ENCODE measurements at places on chromosomes 6 and 20.
A peak's percentile ranks its signal among the peaks of the same experiment; 100 is the strongest.

GRCh38 chr20:43812216-43812615 lies 85.4 kb upstream of the GTSF1L start:
- no peak for DNase-seq

- DNase-seq = no peak
These were observed 42.5 kb upstream of the TGM3 start for GRCh38 chr20:2253256-2253655.

GRCh38 chr20:7989379-7989778 lies 30.2 kb downstream of the TMX4 start:
- no peak for DNase-seq

- peak; percentile 54 for DNase-seq
These were observed 17.6 kb upstream of the TM9SF4 start for GRCh38 chr20:32091888-32092346.

DNA sequence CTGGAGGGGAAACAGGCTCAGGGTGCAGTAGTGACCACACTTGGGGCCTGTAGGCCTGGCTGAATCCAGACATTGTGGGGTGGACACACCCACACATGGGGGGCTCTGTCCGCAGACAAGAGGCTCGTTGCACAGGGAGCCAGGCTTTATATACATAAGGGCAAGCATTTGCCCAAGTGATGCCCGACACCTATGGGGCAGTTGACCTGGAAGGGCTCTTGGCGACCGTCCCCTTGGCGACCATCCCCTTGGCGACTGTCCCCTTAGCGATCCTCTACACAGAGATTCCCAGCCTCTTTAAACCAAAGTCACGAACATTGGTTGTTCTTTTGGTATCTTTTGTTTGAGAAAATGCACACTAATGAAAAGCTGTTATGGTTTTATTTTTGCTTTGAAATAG lies 2.7 kb downstream of the TOX2 start:
- DNase-seq = no peak

DNA sequence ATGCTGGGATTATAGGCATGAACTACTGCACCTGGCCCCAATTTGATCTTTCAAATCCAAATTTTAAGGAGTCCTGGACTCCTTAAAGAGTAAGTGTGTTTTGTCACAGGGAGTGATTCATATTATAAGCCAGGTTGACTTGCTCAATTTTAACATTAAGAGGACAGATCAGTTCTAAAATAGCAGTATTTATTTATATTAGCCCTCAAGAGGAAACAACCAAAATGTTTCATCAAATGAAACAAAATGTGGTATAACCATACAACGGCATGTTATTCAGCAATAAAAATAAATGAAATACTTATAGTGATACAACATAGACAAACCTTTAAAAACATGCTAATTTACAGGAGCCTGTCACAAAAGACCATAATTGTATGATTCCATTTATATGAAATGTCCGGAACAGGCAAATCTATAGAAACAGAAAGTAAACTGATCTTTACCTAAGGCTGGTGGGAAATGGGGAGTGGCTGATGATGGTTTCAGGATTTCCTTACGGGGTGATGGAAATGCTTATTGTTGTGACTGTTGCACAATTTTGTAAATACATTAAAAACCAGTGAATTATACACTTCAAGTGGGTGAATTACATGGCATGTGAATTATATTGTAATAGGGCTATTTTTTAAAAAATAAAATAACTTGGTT lies 637.4 kb downstream of the MMUT start:
- DNase-seq = no peak

- no peak for DNase-seq
These were observed 649 bp upstream of the LRRC73 start for GRCh38 chr6:43510827-43511163.

GRCh38 chr6:30380464-30380863 lies 35.5 kb downstream of the RPP21 start:
- no peak for DNase-seq

GRCh38 chr20:37475252-37475651 lies 45.8 kb upstream of the NNAT start:
- DNase-seq = no peak

DNA sequence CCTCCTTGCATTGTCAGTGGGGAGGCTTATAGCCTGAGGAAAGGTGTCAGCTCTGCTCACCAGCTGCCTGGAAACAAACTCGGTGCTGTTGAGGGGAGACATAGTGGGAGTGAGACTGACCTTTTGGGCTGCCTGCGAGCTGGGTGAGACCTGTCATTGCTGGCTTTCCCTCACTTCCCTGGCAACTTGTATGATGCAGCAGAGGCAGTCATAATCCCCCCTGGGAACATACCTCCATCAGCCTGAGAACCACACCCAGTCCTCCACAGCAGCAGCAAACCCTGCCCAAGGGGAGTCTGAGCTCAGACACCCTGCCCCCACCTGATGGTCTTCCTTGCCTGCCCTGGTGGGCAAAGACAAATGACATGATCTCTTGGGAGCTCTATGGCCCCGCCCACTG lies 521.2 kb upstream of the IMPG1 start:
- no peak for DNase-seq

DNA sequence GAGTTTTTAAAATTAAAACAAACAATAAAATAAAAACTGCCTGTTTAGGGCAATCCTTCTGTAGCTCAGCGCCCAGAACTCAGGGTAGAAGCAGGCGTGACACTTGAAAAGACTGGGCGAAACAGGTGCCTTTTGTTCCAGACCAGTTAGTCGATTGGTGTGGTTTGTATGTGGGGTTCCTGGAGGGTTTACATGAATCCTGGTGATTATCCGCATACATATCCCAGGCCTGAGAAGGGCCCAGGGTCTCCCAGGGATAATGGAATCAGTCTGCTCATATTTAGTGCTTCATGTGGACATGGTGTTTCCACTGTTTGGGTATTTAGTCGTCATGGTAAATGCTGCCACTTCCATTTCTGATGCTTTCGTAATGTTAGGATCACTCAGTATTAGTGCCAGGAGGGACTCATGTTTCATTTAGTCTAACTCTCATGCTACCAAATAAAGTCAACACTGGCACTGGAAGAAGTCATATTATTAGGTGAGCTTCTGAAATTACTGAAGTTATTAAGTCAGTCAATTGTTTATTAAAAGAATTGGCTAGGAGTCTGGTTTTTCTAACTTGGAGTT lies 116.5 kb downstream of the SAMD5 start:
- no peak for DNase-seq

DNA sequence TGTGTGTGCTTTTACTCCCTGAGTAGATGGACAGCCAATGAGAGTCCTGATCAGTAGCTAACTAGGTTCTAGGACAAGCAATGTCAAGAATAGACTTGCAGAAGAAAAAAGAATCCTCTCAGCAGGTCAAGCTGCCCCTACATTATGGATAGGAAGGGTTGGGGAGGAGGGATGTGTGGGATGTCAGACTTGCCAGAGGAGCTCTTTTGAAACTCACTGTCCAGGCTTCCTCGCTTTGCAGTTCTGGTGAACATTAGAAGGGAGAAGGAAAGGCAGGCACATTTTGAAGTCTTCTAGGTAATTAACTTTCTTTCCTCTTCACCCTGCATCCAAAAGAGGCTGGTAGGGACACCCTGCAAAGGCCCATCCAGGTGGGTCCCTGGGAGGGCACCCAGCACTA lies 48.7 kb downstream of the SYNE1 start:
- DNase-seq = no peak

DNA sequence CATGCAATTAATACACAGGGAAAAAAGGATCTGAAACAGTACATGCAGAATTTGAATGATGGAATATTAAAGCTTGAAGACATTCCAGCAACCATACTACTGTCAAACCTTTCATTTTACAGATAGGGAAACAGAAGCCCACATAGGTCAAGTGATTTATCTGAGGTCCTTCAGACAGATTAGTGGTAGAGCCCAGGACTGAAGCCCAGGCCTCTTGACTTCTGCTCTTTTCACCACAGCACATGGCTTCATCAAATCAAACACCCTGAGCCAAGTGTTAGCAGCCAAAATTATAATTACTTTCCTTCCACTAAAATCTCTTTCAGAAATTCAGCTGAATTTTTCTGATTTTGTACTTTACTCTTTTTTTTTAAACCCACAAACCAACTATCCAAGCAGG lies 435.6 kb upstream of the RUNX2 start:
- no peak for DNase-seq

GRCh38 chr6:14040042-14040441 lies 77.5 kb upstream of the CD83 start:
- no peak for DNase-seq

- no peak for DNase-seq
These were observed 3.7 kb upstream of the RPP40 start for GRCh38 chr6:5007531-5007930.

- DNase-seq = no peak
These were observed 226.1 kb upstream of the CEP162 start for GRCh38 chr6:84453499-84453898.

DNA sequence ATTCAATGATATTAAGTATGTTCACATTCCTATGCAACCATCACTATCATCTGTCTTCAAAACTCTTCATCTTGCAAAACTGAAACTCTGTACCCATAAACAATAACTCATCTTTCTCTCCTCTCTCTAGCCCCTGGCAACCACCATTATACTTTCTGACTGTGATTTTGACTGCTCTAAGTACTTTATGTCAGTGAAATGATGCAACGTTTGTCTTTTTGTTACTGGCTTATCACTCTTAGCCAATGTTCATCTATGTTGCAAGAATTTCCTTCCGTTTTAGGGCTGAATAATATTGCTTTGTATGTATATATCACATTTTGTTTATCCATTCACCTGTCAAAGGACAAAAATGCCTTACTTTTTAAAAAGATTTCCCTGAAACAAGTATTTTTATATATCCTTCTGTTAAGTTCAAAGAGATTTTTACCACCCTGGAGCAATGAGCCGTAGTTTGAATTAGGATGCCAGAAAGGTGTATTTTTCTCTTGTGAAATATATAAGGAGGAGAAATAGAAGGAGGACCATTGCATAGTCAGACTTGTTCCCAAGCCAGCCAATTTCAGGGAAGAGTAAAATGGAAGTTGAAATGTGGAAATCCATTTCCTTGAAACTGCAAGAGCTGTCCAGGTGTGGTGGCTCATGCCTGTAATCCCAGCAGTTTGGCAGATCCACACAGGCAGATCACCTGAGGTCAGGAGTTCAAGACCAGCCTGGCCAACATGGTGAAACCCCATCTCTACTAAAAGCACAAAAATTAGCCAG lies 4.0 kb upstream of the CGAS start:
- DNase-seq = peak; percentile 86

GRCh38 chr6:44039191-44039719 lies 88.0 kb downstream of the MRPL14 start:
- no peak for DNase-seq

DNA sequence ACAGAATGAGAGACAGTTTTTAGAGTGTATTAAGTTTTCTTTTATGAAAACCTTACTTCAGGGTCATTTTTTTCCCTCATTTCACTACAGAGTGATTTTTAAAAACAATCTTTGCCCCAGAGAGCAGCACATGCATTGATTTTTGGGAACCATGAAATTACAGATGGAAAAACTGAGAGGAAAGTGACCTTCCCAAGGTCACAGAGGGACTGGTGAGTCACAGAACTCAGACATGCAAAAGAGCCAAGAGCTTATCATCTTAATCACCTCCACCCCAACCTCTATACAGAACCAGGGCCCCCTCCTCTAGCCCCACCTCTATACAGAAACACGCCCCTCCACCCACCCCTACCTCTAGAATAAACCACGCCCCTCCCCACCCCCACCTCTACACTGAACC lies 10.7 kb downstream of the PXMP4 start:
- DNase-seq = no peak

- DNase-seq = no peak
These were observed 11.2 kb downstream of the TFAP2D start for GRCh38 chr6:50724381-50725124.

DNA sequence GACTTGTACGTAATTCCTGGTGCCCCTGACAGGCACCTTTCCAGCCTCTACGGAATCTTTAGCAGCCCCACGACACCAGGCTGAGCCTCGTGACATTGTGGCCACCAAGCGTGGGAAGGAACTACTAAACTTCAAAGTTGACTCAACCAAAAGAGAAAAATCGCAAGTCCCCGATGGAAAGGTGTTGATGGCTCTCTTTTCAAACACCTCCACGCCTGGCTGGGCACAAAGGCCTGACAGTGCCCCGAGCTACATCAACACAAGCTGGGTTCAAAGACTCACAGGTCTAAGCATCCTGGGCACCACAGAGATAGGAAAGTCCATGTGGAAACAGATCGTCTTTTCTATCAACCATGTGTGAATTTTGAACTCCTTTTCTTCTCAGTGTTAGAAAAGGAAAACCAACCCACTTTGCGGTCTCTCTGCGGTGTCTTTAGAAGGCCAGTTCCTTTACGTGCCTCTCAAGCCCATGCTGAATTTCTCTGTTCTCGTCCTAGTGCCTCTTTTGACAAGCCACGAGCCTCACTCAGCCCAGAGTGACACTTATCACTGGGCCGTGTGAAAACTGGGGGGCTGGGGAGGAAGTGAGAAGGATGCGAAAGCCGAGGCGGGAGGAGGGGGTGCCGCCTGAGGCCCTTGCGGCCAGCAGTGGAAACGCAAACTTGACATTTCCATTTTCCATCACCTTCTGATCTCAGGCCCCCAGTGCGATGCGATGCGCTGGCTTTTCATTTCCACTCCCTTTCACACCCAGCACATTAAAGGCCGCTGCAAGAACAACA lies 59.4 kb downstream of the GFOD1 start:
- peak; percentile 22 for DNase-seq

GRCh38 chr20:9923648-9924047 lies 84.8 kb upstream of the PAK5 start:
- no peak for DNase-seq

DNA sequence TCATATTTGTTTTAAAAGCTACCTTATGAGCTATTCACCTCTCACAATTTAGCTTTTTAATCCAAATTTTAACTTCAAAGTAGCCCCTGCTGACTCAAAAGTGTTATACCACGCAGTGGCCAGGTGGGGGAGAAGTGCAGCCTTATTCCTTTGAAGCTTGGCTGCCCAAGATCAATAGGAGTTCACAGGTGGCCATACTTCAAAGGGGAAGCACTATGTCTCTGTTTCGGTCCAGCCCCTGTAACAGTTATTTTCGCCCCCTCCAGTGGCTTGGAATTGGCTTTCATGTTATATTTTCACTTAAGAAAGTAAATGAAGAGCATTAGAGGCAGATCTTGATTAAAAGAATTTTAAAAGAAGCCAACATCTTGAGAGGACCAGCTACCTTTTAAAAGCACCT lies 608.4 kb downstream of the EPHA7 start:
- no peak for DNase-seq

- DNase-seq = peak; percentile 92
These were observed at the start of gene HLA-B for GRCh38 chr6:31356946-31357466. Gene HLA-B (minus strand): TSS chr6:31357179. CDS start chr6:31357158, 21 bp downstream.

- DNase-seq = no peak
These were observed 493 bp downstream of the CRYBG1 start for GRCh38 chr6:106360989-106361430.

DNA sequence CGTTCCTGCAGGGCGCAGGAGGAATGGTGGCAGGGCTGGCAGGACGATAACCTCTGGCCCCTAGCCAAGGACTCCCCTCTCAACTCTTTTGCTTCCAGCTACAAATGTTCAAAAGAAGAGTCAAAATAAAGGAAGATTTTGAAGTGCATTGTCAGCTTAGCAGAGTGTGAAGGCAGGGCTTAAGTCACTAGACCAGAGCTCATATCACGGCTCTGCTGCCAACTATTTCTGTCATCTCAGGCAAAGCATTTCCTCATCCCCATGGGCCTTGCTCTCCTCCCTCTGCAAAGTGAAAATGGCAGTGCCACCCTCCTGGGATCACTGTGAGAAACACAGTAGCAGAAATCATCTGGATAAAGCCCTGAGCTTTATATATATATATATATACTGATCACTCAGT lies 36.7 kb downstream of the CFAP61 start:
- no peak for DNase-seq

- DNase-seq = no peak
These were observed 3.0 kb downstream of the PPP1R14C start for GRCh38 chr6:150145830-150146229.

- DNase-seq = no peak
These were observed 62.1 kb downstream of the TBXT start for GRCh38 chr6:166105341-166106075.
